IPS DF 19.7 (cell line): ENCODE measurements at places on chromosomes 7 and 10.

DNA sequence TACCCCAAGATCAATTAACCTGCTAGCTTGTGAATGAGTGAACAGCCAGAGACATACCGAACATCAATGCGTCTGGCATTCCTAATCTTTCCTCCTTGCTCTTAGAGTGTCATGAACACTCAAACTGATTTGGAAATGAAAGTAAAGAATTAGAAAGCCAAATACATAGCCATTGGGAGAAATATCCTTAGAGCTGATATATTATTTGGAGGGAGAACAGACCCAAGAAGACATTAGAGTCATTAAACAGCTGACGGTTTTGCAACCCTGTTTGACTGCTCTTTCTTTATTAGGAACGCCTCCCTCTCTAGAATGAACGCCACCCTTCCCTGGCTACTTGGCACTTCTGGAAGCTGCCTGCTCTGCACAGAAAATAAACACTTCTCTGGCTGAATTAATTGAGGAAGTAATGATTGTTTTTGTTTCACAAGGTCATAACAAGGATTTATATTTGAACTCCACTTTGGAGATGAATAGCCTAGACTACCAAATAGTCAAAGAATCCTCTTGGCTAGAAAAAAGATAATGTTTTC, 42.8 kb downstream of the CTTNBP2 start:
- DNase-seq = no peak

- DNase-seq = no peak
Measured at GRCh38 chr7:22640269-22640668, 86.7 kb upstream of the IL6 start.

- DNase-seq = no peak
Measured at GRCh38 chr10:24349379-24350001, 140.6 kb downstream of the KIAA1217 start.

- no peak for DNase-seq
Measured at GRCh38 chr10:101922846-101923245, 79.2 kb upstream of the KCNIP2 start.
